Smooth muscle cell of the pulmonary artery (primary cell): ENCODE measurements at places on chromosomes 3 and 15. TPM values are rescaled to one million over a fixed set of nuclear protein-coding genes. Genes with fewer than 3 reads are reported as not detected.

PPARG gene
- 6.9 and 25.3 TPM in 2 replicates for total RNA-seq

DGKG gene
- total RNA-seq = 1.2 and 4.0 TPM in 2 replicates

MST1R gene
- total RNA-seq = 0.79 and 1.4 TPM in 2 replicates

KY gene
- 1.4 and 3.5 TPM in 2 replicates for total RNA-seq

UCN2 gene
- 0.98 and 1.4 TPM in 2 replicates for total RNA-seq

NR2E3 gene
- 0.13 and 0.20 TPM in 2 replicates for total RNA-seq

PIERCE2 gene
- total RNA-seq = 1.7 and 3.1 TPM in 2 replicates

P2RY13 gene
- total RNA-seq = not detected in 2 replicates

ARPP21 gene
- total RNA-seq = 2.4 and 3.3 TPM in 2 replicates

FSTL1 gene
- 1,906 and 3,109 TPM in 2 replicates for total RNA-seq

TRPM1 gene
- total RNA-seq = not detected in 2 replicates
